ENCODE measurements at places on chromosomes 12 and 14.

DNA sequence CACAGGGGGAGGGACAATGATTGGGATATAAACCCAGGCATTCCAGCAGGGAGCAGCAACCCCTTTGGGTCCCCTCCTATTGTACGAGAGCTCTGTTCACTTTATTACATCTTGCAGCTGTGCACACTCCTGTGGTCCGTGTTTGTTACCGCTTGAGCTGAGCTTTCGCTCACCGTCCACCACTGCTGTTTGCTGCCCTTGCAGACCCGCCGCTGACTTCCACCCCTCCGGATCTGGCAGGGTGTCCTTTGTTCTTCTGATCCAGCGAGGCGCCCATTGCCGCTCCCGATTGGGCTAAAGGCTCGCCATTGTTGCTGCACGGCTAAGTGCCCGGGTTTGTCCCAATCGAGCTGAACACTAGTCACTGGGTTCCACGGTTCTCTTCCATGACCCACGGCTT lies 64.1 kb downstream of the E2F7 start:
- DNase-seq, result no peak

GRCh38 chr12:25130741-25131188 lies 64.2 kb downstream of the DNAI7 start:
- DNase-seq, result no peak

GRCh38 chr12:69901221-69901905 lies 76.3 kb downstream of the MYRFL start:
- no peak for DNase-seq

DNA sequence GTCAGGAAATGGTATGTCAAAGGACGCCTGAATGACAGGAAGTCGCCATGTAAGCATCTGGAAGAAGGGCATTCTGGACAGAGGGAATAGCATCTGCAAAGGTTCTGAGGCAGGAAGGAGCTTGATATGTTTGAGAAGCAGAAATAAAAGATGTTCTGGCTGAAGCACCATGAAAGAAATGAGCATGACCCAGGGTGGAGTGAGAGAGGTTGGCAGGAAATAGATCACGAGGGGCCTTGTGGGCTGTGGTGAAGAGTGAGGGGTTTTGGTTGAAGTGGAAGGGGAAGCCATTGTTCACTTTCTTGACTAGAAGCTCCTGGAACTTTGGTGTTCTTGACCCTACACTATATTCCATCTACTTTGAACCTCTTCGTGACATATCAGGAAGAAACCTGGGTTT lies 99.4 kb upstream of the PARP11 start:
- DNase-seq, result no peak

- DNase-seq, result no peak
Observed at GRCh38 chr12:132353811-132354210, 24.4 kb upstream of the GALNT9 start.

GRCh38 chr12:103786201-103786600 lies 54.8 kb downstream of the NT5DC3 start:
- no peak for DNase-seq

GRCh38 chr14:101219896-101220703 lies 316.6 kb upstream of the RTL1 start:
- DNase-seq, result no peak

DNA sequence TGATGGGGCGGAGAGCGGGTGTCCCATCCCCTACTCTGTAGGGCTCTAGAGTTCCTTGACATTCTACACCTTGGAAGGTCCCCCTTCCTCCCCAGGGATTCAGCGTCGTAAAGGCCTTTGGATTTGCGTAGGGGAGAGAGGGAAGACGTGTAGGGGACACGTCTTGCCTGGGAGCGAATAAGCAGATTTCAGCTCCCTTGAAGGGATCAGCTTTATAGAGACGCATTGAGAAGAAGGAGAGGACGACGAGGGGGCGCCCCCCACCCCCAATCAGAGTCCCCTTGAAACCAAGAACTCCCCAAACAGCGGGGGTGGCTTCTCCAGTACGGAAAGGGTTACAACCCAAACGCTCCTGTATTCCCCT lies 324 bp downstream of the CALCOCO1 start:
- DNase-seq, result no peak

DNA sequence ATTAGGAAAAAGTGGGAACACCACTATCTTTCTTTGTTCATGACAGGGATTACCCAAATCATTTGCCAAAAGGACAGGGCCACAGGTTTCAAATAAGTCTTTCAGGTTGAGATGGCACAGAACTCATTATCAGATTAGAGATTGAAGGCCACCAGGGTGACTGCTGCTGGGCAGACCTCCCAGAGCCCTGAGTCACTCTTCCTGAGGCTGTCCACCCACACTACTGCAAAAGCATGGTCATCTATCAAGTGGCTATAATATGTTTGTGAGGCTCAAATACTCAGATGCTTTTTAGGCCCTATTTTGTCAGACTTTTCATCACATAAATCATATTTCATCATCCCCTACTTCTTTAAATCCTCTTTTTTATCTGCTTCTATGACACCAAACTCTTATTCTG lies 155.3 kb upstream of the CCDC196 start:
- DNase-seq, result no peak

Measured in activated naive CD4-positive, alpha-beta T cell (primary cell).